ENCODE measurements at places on chromosomes 12 and 14.

GRCh38 chr14:72909163-72909562, 15.3 kb upstream of the DPF3 start:
- DNase-seq: no peak

DNA sequence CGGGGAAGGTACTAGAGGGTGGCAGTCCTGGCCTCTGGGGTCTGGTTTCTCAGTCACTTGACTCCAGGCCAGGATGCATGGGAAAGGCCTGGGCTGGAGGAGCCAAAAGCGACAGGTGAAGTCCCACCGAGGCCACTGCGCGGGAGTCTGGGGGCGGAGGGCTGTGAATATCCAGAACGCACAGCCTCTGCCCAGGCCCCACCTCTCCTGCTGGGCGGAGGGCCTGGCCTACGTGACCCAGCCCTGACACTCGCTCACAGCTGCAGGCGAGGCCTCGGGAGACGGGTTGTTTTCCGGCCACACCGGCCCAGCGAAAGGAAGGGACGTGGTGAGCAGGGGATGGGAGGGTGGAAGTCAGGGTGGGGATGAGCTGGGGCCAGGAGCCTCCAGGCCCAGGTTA, 91.2 kb downstream of the RFLNA start:
- DNase-seq: no peak

- no peak for DNase-seq
Measured at GRCh38 chr12:104276273-104277131, 27.0 kb upstream of the EID3 start.

GRCh38 chr14:28461389-28461788, 305.2 kb upstream of the FOXG1 start:
- DNase-seq: no peak

GRCh38 chr12:49588721-49589516, 16.5 kb downstream of the FAM186B start:
- DNase-seq: peak; percentile 41

DNA sequence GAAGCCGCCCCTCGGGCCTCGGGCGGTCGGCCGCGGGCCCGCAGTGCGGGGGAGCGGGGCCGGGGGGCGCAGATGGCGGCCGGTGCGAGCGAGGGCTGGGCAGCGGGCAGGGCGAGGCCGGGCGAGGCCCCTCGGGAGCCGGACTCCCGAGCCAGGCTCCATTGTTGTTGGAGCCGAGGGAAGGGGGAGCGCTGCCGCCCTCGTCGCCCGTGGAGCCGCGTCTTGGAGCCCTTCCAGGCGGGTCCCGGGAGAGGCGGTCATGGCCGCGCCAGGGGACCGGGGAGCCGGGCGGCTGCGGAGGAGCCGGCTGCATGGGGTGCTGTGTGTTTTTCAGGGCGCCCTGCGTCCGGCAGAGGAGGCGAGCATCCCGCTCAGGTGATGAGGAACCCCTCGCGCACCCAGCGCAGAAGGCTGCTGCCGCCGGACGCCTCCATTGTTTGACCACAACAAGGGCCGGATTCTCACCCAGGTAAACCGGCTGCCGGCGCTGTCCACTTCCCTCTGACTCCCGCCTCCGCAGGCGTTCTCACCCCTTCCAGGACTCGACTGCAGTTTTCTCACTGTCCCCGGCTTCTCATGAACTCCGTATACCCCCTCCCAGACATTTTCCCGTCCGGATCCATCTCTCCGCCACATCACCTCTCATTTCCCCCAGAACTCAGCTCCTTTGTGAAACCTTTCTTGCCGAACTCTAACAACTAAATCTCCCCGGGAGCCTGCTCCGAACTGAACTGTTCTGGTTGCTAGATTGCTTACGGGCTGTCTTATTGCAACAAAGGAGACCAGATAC, 732 bp downstream of the ZNF664 start:
- DNase-seq: no peak

- DNase-seq: no peak
Measured at GRCh38 chr12:132145334-132145733, 1.1 kb downstream of the NOC4L start.

- DNase-seq: no peak
Measured at GRCh38 chr12:62629413-62629812, 162.8 kb downstream of the MON2 start.

DNA sequence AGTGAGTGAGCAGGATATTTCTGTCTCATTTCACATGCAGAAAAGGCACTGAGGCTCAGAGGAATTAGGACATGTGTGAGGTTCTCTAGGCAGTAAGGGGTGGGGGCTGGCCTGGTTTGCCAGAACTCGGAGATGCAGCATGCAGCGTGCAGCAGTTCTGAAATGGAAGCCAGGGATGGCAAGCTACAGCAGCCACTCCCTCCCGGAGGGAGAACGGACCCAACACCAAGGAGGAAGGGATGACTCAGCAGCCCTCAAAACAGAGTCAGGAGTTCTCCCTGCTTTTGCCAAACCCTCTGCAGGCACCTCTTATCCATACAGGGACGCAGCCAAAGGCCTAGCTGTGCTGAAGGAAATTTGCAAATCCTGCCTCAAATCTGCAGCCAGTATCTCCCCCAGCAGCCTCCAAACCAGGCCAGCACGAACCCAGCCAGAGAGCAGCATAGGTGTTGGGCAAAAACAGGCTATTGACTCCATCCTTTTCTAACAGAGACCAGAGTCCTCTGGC, 10.3 kb upstream of the SERPINA3 start:
- no peak for DNase-seq

GRCh38 chr14:85175556-85175955, 354.4 kb upstream of the FLRT2 start:
- DNase-seq: no peak
